ENCODE measurements at places on chromosomes 7 and 10. TPM values are rescaled to one million over a fixed set of nuclear protein-coding genes. Genes with fewer than 3 reads are reported as not detected.
A peak's percentile ranks its signal among the peaks of the same experiment; 100 is the strongest.

The PCGF5 gene
- total RNA-seq: 20.8 TPM

The TMEM26 gene
- not detected for total RNA-seq

The ABCB1 gene
- 0.86 TPM for total RNA-seq

The ADAP1 gene
- 0.54 TPM for total RNA-seq

The XRCC2 gene
- 37.6 TPM for total RNA-seq

DNA sequence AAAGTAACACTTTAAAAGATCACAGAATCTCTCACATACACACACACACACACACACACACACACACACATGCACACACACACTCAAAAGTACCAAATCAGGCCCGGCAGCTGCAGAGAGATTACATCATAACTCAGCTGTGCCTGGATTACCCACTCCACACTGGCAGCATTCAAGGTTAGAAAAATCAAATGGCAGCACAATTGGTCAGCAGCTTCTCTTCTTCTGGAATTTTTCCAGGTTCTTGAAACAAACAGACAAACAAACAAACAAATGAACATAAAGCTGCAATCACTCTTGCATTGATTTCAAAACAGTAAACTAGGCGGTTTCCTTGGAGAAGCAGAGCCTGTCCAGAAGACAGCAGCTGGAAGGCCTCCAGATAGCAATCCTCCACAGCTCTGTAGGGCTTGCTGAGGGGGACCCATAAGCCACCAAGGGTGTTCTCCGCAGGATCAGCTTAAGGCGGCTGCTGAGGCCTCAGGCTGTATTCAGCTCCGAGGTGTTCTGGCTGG, 24.5 kb upstream of the FAM133B start:
- DNase-seq: no peak

DNA sequence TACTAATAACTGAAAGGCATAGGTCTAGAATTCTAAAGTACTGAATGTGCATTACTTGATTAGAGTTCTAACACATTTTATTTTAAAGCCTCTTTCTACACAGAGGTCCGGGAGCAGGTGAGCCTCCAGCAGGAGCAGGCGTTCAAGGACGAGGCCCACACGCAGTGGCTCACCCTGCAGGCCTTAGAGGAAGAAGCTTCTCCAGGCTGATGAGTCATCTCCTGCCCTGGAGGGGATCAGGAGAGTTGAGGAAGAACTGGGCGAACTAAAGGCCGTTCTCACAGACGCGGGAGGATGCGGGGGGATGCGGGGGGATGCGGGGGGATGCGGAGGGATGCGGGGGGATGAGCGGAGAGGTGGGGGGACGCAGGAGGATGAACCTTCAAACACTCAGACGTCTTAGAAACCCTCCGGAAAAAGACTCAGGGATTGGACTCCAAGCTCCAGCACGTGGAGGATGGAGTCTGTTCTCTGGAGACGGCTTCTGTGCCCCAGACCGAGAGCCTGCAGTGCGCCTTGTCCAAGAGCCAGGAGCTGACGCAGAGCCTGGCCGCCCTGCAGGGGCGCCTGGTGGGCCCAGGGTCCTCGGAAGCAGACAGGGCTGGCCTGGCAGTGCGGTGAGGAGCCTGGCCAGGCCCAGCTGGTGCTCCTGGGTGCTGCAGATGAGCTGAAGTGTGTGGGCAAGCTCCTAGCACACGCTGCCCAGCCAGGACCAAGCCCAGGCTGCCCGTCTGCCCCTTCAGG, 433.7 kb upstream of the TPK1 start:
- DNase-seq: no peak

DNA sequence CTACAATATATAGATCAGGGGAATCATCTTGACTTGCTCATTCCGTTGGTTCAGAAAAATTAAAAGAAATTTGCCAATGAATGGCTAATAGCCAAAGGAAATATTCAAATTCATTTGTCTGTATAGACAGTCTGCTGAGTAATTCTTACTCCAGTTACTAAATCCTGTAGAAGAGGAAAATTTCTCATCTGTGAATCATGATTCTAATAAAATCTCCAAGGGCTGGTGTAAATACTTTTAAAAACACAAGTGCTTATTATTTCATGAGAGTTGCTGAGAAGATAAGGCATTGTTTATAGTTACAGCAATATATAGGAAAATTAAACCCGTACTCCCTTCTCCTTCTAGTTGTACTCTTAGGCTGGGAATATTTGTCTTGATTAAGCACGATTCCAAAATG, 53.0 kb downstream of the WNT2 start:
- DNase-seq: no peak

GRCh38 chr10:92857904-92858514, 9.7 kb downstream of the EXOC6 start:
- peak; percentile 27 for DNase-seq

DNA sequence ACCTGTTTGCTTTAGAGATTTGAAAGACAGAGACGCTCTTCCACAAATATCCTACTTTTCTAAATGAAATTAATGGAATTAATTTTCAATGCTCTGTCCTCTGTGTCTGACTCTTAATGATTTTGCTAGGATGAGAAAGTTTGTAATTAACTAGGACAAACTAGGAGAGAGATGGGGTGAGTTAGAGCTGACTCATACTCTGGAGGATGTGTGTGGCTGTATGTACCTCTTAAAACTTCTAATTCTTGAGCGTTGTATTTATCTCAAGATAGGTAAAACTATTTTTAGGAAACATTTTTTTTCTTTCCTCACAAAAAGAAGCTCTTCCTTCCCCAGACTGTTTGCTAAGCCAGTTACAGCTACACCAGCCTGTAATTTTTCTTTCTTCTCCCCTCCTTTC, 178.8 kb upstream of the ANKRD30A start:
- no peak for DNase-seq

DNA sequence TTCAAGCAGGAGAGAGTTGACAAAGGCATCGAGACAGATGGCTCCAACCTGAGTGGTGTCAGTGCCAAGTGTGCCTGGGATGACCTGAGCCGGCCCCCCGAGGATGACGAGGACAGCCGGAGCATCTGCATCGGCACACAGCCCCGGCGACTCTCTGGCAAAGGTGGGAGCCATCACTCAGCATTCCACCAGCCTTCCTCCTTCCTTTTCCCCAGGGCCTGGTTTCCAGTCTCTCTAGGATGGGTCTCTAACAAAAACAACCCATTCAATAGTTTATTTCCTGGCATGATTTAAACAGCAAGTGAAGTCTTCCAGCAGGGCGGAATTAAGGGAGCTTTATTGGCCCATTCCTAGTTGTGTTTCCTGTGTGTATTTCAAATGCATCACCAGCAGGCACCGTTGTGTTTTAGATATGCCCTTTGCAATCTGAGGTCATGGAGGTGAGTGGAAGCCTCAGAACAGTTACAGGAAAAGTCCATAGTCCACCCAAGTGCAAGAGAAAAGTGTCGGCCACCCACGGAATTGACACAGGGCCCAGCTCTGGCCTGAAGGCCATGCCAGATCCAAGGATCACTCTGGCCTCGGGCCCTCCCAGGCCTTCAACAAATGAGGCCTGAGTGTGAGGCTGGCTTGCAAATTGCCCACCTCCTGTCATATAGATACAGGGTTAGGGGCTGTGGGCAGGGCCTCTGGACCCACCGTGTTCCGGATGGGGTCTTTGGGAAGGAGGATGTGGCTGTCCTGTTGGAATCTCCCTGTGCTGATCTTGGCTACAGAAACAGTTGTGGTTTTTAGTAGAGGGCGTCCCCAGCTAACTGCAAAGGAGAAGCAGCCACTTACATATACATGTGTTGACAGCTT, 46.9 kb upstream of the TRIM8 start:
- no peak for DNase-seq

DNA sequence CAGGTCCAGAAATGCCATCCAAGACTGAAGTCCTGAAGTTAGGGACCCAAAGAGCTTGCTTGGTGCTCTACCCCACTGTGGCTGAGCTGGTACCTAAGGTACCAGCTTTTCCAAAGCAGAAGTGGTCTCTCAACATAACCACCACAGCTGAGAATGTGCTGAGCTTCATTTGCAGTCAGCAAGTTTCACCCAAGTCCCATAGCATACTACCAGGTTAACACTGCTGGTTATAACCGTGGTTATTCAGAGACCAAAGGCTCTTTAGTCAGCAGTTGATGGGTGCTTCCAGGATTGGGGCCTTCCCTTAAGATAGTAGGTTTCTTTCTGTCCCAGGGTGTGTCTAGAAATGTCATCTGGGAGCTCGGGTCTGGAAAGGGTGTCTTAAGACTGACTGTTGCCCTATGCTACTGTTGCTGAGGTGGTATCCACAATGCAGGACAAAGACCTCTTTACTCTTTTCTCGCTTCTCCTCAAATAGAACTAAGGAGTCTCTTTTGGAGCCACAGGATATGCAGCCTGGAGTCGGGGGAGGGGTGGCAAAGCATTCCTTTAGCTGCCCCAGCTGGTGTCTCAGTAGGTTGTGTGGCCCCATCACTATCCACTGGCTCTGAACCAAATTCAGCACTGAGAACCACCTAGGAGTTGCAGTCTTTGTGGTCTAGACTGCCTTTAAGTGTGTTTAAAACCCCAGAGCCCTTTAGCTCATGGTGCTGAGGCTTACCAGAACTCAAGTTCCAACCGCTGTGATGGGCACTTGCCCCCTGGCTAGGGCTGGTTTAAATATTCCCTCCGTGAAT, 354.9 kb upstream of the SEMA3C start:
- DNase-seq: no peak

GRCh38 chr10:108303149-108303548, 1138.6 kb upstream of the SORCS1 start:
- DNase-seq: no peak

GRCh38 chr7:28921822-28922221, 36.3 kb downstream of the TRIL start:
- peak; percentile 64 for DNase-seq

DNA sequence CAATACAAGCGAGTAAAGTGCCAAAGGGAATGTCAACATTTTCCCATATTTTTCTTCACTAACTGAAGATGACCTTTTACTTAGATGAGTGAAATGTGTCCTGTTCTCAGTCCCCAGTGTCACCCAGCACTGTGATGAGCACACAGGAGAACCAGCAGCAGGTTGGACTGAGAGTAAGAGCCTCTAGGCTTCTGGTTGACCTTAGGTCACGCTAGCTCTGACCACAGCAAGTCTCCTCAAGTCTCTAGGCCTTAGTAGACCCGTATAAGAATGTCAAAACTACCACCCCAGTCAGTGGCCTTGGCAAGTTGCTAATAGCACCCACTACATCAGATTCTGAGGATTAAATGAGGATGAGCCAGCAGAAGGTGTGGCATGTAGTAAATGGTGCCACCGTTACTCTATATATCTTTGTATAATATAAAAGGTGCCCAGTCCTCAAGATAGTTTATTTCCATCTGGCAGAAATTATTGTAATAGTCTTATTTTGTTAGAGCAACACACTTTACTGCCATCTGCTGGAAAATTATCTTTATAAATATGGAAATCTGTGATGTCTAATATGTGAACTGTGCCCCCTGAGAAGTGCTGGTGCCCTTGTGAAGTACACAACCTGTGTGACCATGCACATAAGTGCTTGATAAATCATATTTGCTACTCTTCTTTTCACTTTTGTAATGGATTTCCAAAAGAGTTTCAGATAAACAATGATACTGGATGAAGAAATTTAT, 75.7 kb downstream of the SPAG6 start:
- peak; percentile 17 for DNase-seq

GRCh38 chr7:121116396-121116795, 127.9 kb downstream of the CPED1 start:
- no peak for DNase-seq

Measured in K562 (cell line).